ENCODE measurements at places on chromosomes 5 and 9.
A peak's percentile ranks its signal among the peaks of the same experiment; 100 is the strongest.

GRCh38 chr5:84181093-84181492 lies 203.6 kb downstream of the EDIL3 start:
- DNase-seq, result no peak
- H3K27ac ChIP-seq, result no peak overlapping the region
- no peaks in the 10 kb centered on the region for H3K27me3 ChIP-seq
- H3K4me3 ChIP-seq, result no peak overlapping the region

GRCh38 chr9:1490341-1491232 lies 440.4 kb downstream of the DMRT2 start:
- no peaks in the 10 kb centered on the region for H3K36me3 ChIP-seq
- no peaks in the 10 kb centered on the region for H3K27me3 ChIP-seq
- no peaks in the 10 kb centered on the region for H3K4me1 ChIP-seq
- H3K4me3 ChIP-seq, result no peak overlapping the region
- no peak overlapping the region for H3K27ac ChIP-seq

- no peak overlapping the region for H3K27ac ChIP-seq
- H3K4me3 ChIP-seq, result no peak overlapping the region
- no peaks in the 10 kb centered on the region for H3K4me1 ChIP-seq
- no peaks in the 10 kb centered on the region for H3K36me3 ChIP-seq
Measured at GRCh38 chr9:12878351-12878978, 103.6 kb downstream of the LURAP1L start.

GRCh38 chr5:160520609-160521391 lies 99.1 kb downstream of the PTTG1 start:
- no peaks in the 10 kb centered on the region for H3K36me3 ChIP-seq
- no peaks in the 10 kb centered on the region for H3K4me1 ChIP-seq
- DNase-seq, result no peak
- no peak overlapping the region for H3K4me3 ChIP-seq
- H3K27ac ChIP-seq, result no peak overlapping the region

GRCh38 chr5:66232275-66232674 lies 88.2 kb downstream of the SREK1 start:
- DNase-seq, result no peak
- H3K27ac ChIP-seq, result no peak overlapping the region
- no peak overlapping the region for H3K4me3 ChIP-seq

- H3K27ac ChIP-seq, result peak overlapping the region; percentile 13
- H3K36me3 ChIP-seq, result no peaks in the 10 kb centered on the region
- H3K4me1 ChIP-seq, result peaks cover 3% of the 10 kb centered on the region
- no peaks in the 10 kb centered on the region for H3K27me3 ChIP-seq
- no peak for DNase-seq
Measured at GRCh38 chr9:94826044-94826443, 99.5 kb downstream of the AOPEP start.

DNA sequence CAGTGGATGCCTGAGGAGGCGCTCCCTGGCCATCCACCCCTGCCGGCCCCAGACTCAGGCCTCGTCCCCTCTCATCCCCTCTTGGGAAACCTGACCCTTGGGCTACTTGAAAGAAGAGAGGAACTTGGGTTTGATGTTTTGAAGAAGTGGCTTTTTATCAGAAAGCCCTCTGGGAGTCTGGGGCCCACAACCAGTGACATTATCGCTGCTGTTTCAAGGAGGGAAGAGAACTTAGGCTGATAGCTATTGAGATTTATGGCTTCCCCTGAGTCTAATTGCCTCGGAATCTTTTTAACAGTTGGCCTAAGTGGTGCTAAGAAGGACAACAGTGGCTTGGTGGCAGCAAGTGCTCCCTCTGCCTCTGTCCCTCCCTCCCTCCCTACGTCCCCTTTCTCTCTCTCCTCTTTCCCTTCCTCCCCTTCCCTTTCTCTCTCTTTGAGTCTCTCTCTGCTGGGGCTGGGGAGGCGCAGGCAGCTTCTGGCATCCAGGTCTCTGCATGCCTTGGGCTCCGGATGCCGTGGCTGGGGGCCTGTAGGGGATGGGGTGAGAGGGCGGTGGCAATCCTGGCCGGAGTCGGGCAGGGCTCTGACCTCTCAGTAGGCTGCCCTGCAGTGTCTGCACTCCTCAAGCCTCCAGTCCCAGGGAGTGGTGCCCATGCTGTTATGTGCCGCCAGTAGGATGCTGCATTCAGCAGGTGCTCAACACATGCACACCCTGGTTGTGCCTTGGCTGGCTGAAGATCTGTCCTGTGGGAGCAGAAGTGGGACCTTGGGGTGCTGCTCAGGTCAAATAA lies 49.6 kb upstream of the RXRA start:
- H3K36me3 ChIP-seq, result no peaks in the 10 kb centered on the region
- H3K4me3 ChIP-seq, result no peak overlapping the region
- no peaks in the 10 kb centered on the region for H3K27me3 ChIP-seq
- no peak for DNase-seq
- H3K27ac ChIP-seq, result no peak overlapping the region

GRCh38 chr9:109035684-109036423 lies 22.6 kb upstream of the CTNNAL1 start:
- H3K27ac ChIP-seq, result peak overlapping the region; percentile 57
- no peak overlapping the region for H3K4me3 ChIP-seq

GRCh38 chr5:143398451-143399237 lies 4.8 kb downstream of the NR3C1 start:
- peak overlapping the region; percentile 91 for H3K4me3 ChIP-seq
- H3K27me3 ChIP-seq, result no peaks in the 10 kb centered on the region
- H3K27ac ChIP-seq, result peak overlapping the region; percentile 89
- H3K36me3 ChIP-seq, result peaks cover 8% of the 10 kb centered on the region

GRCh38 chr9:89036383-89036782 lies 45.1 kb downstream of the S1PR3 start:
- no peaks in the 10 kb centered on the region for H3K4me1 ChIP-seq
- no peak for DNase-seq
- H3K36me3 ChIP-seq, result no peaks in the 10 kb centered on the region
- H3K4me3 ChIP-seq, result no peak overlapping the region
- no peak overlapping the region for H3K27ac ChIP-seq

DNA sequence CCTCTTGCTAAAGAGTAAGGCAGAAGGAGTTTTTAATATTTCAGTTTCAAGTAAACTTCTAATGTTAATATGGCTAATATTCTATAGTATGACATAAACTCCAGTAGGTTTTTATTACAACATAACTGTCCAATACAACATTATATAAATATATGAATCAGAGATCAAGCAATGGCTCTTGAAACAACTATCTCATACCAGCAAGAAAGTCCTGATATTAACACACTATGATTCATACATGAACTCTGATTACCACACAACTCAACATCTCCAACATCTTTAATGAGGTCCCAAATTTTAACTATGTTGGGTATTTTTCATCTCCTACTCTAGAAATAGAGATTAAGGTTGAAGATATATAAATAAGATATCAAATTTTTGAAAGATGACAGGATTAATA lies 878.3 kb downstream of the TLE1 start:
- no peaks in the 10 kb centered on the region for H3K4me1 ChIP-seq
- H3K27ac ChIP-seq, result no peak overlapping the region
- no peaks in the 10 kb centered on the region for H3K27me3 ChIP-seq

GRCh38 chr5:1524481-1524798 lies 680 bp upstream of the LPCAT1 start:
- H3K27ac ChIP-seq, result peak overlapping the region; percentile 86
- peaks cover 12% of the 10 kb centered on the region for H3K4me1 ChIP-seq
- peaks cover 5% of the 10 kb centered on the region for H3K36me3 ChIP-seq
- H3K4me3 ChIP-seq, result peak overlapping the region; percentile 72

- no peak for DNase-seq
- H3K4me3 ChIP-seq, result no peak overlapping the region
- H3K36me3 ChIP-seq, result no peaks in the 10 kb centered on the region
- H3K27me3 ChIP-seq, result no peaks in the 10 kb centered on the region
- no peaks in the 10 kb centered on the region for H3K4me1 ChIP-seq
Measured at GRCh38 chr5:64836786-64837185, 68.1 kb downstream of the CWC27 start.

GRCh38 chr5:126469536-126470316 lies 46.5 kb downstream of the GRAMD2B start:
- H3K36me3 ChIP-seq, result no peaks in the 10 kb centered on the region
- H3K27me3 ChIP-seq, result no peaks in the 10 kb centered on the region
- H3K27ac ChIP-seq, result no peak overlapping the region
- no peak for DNase-seq
- no peaks in the 10 kb centered on the region for H3K4me1 ChIP-seq

GRCh38 chr9:123365881-123366528 lies 10.0 kb downstream of the CRB2 start:
- H3K27me3 ChIP-seq, result no peaks in the 10 kb centered on the region
- H3K4me3 ChIP-seq, result no peak overlapping the region

- H3K4me1 ChIP-seq, result no peaks in the 10 kb centered on the region
- peak; percentile 39 for DNase-seq
- no peak overlapping the region for H3K27ac ChIP-seq
- no peaks in the 10 kb centered on the region for H3K27me3 ChIP-seq
- no peaks in the 10 kb centered on the region for H3K36me3 ChIP-seq
Measured at GRCh38 chr9:85045271-85045670, 375.7 kb downstream of the NTRK2 start.

DNA sequence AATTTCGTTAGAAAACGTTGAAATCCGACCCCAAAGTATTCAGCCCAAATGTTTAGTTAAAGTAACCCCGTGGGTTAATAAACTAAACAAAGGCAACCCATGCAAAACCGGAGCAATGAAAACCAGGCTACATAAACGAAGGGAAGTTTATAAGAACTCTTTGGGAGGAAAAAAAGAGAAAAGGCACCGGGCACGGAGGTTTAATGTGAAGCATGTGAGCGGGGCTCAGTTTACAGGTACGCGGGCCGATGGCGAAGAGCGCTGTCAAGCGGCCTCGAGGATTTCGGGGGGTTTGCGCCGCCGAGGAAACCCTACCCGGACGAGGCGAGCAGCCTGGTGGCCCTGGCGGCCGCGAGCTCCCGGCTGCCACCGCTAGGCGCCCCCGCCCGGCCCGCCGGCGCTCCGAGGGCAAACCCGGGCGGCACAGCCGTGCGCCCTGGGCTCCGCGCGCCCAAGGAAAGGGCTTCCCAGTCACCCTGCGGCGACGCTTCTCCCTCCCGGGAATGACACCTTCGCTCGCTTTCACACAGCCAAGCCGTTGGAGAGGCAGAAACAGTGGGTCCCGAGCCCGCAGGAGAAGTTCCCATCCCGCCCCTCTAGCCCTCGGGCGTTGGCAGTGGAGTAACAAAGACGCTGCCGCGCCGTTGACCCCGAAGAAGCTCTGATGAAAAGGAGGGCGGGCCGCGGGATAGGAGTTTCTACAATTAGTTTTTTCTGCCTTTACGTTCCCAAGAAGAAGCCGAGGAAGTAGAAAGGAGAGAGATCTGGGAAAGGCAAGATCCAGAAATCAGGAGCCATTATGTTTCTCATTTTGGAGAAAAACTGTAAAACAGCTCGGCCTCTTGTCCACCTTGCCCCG lies 126.0 kb downstream of the TMEM174 start:
- no peaks in the 10 kb centered on the region for H3K36me3 ChIP-seq
- peak overlapping the region; percentile 34 for H3K27ac ChIP-seq
- H3K27me3 ChIP-seq, result no peaks in the 10 kb centered on the region
- peak overlapping the region; percentile 52 for H3K4me3 ChIP-seq
- H3K4me1 ChIP-seq, result no peaks in the 10 kb centered on the region

Measured in Panc1 (cell line).